ENCODE measurements at places on chromosomes 6 and 20.
A peak's percentile ranks its signal among the peaks of the same experiment; 100 is the strongest.

GRCh38 chr6:45736134-45736533 is 279.5 kb downstream of the CLIC5 start:
- DNase-seq, result no peak

DNA sequence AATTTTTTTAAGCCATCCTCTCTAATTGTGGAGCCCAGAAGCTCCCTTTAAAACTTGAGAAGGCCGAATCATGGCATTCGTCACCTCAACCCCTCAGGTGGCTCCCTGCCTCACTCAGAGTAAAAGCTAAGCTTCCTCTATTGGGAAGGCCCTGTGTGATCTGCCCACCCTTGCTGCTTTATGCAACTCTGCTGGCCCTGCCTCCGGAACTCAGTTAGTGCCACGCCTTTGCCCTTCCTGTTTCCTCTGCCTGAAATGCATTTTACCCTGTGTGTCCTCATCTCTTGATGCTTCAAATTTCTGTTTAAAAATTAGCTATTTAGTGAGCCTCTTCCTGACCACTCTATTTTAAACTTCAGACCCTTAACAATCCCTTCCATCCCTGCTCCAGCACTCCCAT is 5.7 kb downstream of the PACRG start:
- DNase-seq, result no peak

DNA sequence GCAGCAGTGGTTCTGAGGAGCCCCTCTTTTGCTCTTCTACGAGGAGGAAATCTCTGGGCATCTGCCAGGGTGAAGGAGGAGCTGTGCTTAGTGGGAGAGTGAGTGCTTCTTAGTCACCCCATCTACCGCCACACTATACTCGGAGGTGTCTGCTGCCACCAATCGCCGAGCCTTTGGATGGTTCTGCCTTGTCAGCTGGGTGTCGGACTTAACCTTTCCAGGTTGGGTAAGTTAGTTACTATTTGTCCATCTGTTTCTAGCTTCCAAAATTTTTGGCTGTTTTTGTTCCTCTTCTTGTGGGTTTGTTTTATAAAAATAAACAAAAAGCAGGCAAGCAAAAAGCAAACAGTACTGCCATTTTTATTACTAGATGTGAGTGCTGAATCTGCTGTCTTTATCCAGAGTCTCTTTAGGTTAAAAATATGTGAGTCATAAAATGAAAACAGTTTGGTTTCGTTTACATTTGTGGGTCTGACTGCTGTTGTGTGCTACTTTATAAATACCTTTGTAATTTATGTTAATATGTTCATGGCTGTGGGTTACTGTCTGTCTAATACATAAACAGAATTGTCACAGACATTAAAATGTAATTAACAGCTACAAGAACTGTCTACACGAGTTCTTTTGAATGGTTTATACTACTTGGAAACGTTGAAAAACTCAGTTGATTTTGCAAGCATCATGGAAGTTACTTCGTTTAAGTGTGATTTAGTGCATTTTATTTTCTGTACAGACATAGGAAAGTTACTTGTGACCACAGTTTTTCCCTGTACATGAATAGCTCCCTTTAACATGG is 89.2 kb downstream of the ARID1B start:
- peak; percentile 33 for DNase-seq

- DNase-seq, result no peak
Observed at GRCh38 chr6:22145823-22146677, 150.8 kb downstream of the PRL start.

GRCh38 chr6:162099685-162100084 is 627.9 kb downstream of the PRKN start:
- DNase-seq, result no peak

DNA sequence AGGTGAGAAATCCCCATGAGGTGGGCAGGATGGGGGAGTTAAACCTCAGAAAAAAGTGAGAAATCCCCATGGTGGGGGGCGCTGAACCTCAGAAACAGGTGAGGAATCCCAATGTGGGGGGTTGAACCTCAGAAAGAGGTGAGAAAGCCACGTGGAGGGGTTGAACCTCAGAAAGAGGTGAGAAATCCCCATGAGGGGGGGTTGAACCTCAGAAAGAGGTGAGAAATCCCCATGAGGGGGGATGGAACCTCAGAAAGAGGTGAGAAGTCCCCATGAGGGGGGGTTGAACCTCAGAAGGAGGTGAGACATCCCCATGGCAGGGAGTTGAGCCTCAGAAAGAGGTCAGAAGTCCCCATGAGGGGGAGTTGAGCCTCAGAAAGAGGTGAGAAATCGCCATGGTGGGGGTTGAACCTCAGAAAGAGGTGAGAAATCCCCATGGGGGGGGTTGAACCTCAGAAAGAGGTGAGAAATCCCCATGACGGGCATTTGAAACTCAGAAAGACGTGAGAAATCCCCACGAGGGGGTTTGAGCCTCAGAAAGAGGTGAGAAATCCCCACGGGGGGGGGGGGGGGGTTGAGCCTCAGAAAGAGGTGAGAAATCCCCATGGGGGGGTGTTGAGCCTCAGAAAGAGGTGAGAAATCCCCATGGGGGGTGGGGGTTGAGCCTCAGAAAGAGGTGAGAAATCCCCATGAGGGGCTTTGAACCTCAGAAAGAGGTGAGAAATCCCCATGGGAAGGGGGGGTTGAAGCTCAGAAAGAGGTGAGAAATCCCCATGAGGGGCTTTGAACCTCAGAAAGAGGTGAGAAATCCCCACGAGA is 14.3 kb upstream of the GOPC start:
- no peak for DNase-seq

GRCh38 chr6:81696524-81696923 is 56.0 kb downstream of the TENT5A start:
- DNase-seq, result no peak

DNA sequence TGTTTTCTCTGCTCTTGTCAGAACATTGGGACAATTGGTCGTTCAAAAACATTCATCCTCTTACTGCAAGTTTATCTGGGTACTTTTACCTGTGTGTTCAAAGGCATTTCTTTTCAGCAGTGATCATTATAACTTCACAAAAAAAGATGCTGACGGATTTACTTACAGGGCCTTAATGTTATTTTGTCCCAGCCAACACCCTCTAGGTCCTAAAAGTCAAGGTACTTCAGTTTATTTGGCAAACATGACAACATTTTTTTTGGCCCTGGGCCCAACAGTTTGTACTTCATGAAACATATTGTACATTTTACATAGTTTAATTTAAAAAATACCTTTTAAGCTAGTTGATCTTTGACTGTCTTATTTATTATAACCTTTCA is 241.2 kb upstream of the TAB2 start:
- no peak for DNase-seq

DNA sequence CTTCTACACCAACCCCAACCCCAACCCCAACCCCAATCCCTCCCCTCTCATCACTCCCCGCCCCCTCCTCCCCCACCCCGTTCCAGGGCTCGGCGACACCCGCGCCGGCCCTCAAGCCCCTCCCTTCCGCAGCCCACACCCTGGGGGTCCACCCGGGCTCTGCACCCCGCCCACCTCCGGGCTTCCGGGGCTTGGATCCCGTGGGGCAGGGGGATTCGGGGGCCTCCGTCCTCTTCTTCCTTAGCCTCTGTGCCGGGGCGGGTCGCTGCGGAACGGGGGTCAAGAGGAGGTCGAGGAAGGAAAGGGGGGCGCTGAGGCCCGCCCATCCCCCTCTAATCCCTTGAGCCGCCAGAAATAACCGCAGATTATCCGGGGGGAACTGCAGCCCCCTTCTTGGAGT is 690 bp downstream of the TULP1 start:
- DNase-seq, result no peak

DNA sequence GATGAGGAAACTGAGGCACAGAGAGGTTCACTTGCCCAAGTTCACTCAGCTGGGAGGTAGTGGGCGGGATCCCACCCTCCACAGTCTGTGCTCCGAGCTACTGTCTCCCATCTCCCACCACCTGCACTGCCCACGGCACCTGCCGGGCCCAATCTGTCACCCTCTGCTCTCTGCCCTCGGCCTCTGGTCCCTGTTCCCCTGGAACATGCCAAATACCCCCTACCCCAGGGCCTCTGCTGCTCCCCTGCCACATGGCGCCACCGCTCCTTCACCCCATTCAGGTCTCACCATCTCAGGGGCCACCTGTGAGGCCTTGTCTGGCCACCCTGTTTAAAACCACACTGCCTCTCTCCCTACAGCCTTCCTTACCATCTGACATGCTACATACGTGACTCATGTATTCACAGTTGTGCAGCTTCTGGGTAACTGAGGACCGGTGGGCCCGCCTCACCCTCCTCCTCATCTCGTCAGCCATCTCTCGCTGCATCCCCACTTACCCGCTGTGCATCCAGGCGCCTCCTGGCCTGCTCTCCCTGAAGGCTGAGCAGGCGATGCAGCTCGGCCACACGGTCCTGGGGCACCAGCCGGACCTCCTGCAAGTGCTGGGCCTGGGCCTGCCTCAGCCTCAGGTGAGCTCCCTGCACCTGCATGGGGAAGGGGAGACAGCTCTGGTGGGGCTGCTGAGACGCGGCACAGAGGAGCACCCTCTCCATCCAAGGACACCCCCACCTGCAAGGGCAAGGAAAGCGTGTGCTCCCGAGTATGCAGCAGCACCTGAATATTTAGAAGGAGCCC is 50.6 kb downstream of the GINS1 start:
- DNase-seq, result no peak

DNA sequence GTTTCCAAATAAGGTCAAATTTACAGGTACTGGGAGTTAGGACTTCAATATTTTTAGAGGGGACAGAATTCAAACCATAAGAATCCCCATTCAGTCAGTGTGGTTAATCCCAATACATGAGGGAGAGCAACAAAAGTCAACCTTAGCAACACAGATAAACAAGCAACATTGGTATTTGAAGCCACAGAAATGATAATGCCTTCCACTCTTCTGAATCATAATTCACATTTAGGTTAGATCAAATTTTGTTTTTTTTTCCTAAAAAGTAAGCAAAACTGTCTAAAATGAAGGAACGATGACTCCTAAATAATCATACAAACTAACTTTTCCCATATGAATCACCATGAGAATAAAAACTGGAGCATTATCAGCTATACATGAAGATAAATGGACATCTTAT is 246.0 kb upstream of the TENT5A start:
- no peak for DNase-seq

GRCh38 chr20:25087186-25087929 is 5.4 kb upstream of the VSX1 start:
- no peak for DNase-seq

GRCh38 chr6:157227202-157228166 is 95.8 kb downstream of the TMEM242 start:
- no peak for DNase-seq

- DNase-seq, result peak; percentile 88
Observed at GRCh38 chr6:35318196-35319171, 20.9 kb downstream of the DEF6 start.

- no peak for DNase-seq
Observed at GRCh38 chr20:56776345-56776744, 147.2 kb downstream of the TFAP2C start.

GRCh38 chr6:35083507-35083906 is 57.6 kb downstream of the TCP11 start:
- peak; percentile 34 for DNase-seq

DNA sequence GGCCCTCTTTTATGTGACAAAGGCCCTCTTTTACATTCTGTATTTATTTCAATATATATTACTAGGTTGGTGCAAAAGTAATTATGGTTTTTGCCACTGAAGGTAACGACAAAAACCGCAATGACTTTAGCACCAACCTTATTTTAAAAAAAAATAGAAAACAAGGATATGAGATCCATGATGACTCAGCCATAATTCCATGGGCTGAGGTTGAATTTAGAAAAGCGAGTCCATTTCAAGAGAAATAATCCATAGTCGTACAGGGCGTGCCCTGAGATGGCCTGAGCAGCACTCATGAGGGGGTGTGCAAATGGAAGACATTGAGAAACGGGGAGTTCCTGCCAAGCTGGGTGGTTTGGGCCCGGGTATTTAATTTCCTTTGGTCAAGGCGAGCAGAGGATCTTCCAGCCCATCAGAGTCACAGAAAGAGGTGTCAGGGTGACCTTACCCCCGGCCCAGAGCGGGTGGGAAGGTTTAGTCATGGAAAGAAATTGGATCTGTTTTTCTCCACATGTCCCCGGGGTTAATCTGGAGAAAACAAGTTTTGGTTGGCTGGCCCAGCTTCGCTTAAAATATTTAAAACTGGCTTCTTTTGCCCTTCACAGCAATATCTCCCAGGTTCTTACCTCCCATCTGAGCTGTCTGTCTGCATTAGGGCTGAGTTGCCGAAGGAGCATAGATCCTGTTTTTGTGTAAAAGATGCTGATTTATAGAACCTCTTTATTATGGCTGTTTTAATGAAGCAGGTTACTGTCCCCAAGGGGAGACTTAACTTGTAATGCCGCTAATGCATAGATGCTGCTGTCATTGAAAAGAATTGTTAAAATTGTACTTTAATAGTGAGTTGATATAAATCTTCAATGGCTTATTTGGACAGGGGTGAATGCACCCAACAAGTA is 255.6 kb downstream of the PREX1 start:
- no peak for DNase-seq

GRCh38 chr20:24842918-24843715 is 106.0 kb upstream of the CST7 start:
- DNase-seq, result peak; percentile 49

DNA sequence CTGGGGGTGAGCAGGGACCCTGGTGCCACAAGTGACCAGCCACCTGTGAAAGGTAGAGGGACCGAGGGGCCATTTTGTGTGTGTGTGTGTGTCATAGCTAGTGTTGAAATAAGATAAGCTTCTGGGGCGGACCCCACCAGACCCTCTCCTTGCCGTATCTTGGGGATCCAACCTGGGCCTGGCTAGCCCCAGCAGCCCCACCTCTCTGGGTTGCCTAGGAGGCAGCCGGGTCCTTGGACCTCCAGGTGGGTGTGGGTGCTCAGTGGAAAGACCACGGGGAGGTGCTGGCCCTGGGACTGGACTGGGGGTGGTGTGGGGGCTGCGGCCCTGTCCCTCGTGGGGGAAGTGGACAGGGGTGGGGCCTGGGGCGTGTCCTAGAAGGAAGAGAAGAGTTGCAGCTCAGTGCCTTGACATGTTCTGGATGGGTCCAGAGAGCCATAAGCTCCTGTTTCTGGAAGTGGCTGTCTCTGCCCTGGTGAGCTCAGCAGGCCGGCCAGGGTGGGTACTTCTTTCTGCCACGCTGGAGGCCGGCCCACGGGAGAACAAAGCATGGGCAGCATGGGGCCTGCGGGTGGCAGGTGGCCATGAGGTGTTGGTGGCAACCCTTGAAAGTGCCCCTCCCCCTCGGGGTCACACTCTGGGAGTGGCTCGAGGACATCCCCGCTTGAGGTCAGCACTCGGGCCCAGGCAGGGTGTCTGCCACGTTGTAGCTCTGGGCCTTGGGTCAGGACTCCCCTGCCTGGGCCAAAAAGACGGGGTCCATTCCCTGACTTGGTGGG is 8.4 kb downstream of the RBBP8NL start:
- DNase-seq, result no peak

DNA sequence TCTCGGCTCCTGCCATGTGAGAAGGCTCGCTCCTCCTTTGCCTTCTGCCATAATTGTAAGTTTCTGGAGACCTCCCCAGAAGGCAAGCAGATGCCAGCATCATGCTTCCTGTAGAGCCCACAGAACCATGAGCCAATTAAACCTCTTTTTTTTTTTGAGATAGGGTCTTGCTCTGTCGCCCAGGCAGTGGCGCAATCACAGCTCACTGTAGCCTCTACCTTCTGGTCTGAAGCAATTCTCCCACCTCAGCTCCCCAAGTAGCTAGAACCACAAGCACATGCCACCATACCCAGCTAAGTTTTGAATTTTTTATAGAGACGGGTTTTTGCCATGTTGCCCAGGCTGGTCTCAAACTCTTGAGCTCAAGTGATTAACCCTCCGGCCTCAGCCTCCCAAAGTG is 28.6 kb downstream of the RING1 start:
- no peak for DNase-seq

GRCh38 chr6:158033751-158034702 is 52.4 kb downstream of the SYNJ2 start:
- peak; percentile 83 for DNase-seq

GRCh38 chr20:51661609-51662178 is 106.5 kb downstream of the ATP9A start:
- DNase-seq, result no peak
